Activated CD4-positive, CD25-positive, alpha-beta regulatory T cell (primary cell): ENCODE measurements at places on chromosomes 6 and 20.

- DNase-seq: no peak
Observed at GRCh38 chr20:43681468-43681942, 14.6 kb downstream of the MYBL2 start.

- DNase-seq: no peak
Observed at GRCh38 chr6:117553142-117553541, 49.2 kb downstream of the GOPC start.

GRCh38 chr6:166959911-166960608, 3.7 kb upstream of the RNASET2 start:
- DNase-seq: no peak

DNA sequence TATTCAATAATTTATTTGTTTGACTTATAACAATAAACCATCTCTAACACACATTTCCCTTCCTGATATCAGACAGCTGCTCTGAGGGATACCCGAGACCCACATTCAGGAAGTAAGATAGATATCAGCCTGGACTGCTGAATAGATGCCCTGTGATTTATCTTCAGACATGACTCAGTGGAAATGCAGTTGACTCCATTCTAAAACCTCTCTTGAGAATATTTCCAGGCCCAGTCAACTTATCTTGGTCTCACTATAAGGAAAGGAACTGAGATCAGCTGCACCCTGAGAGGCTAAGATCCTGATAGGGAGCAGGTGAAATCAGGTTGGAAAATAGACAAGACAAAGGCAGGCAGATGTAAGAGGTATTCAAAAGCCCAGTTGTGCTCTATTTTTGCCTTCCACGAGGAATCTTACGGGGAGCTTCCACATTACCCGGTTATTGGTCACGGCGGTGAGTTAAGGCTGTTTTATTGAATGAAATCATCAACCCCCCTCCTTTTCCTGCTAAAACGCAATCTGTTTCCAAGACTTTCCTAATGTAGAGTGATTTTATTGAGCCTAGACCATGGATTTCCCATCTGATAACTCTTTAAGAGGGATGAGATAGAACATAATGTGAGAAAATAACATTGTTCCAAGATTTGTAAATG, 25.5 kb downstream of the C6orf15 start:
- DNase-seq: no peak

DNA sequence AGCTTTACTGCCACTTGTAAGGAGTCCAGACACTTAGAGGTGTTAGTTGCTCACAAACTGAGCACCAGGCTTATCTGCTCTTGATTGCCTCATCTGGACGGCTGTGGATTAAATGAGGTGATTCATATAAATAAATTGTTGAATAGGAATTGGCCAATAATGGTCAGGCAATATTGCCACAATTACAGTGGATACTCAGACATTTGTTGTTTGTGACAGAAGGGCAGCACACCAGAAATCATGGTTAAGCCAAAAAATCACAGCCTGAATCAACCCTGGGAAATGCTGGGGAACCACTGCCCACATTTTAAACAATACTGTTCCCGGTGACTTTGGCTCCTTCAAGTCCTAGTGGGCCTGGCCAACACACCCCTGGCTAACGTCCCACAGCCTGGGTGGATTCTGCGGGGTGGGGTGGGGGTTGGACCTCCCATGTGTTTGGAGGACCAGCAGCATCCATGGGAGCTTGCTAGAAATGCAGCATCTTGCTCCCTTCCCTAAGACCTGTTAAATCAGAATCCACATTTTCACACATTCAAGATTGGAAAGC, 29.5 kb upstream of the SPDEF start:
- DNase-seq: no peak

DNA sequence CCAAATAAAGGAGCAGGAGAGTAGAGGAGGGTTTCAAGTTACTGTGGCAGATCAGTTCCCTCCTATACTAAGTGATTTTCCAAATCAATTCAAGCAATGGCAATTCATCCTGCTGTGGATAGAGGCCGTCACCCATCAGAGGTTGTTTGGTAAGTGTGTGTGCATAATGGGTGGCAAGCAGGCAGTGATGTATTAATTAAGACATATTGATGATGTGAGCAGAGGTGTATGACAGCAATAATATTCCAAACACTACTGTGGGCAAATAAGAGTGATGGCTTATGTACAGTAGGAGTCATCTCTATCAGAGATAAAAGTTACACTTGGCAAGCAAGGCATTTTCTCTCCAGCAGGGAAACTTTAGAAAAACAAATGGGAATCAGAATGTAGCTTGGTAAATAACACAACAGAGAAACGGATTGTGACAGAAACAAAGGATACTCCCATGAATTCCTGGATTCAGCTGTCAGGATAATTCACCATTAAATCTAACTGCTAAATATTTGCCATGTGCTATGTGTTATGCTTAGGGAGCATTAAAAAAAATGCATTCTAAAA, 196.3 kb downstream of the KHDC1L start:
- no peak for DNase-seq
